NCI-H1105 treated with DMSO at 0.1 percent for 48 hours (cell line): ENCODE measurements at places on chromosomes 6 and 20.

DNA sequence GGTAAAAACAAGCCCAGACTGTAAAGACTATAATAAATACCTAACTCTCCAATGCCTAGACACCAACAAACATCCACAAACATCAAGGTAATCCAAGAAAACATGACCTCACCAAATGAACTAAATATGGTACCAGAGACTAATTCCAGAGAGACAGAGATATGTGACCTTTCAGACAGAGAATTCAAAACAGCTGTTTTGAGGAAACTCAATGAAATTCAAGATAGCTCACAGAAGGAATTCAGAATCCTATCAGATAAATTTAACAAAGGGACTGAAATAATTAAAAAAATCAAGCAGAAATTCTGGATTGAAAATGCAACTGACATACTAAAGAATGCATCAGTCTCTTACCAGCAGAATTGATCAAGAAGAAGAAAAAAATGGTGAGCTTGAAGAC is 26.6 kb downstream of the NCOA6 start:
- DNase-seq = no peak

- no peak for DNase-seq
Measured at GRCh38 chr20:60579941-60580515, 621.8 kb downstream of the CDH26 start.

- no peak for DNase-seq
Measured at GRCh38 chr6:41028561-41029412, 10.2 kb downstream of the UNC5CL start.

DNA sequence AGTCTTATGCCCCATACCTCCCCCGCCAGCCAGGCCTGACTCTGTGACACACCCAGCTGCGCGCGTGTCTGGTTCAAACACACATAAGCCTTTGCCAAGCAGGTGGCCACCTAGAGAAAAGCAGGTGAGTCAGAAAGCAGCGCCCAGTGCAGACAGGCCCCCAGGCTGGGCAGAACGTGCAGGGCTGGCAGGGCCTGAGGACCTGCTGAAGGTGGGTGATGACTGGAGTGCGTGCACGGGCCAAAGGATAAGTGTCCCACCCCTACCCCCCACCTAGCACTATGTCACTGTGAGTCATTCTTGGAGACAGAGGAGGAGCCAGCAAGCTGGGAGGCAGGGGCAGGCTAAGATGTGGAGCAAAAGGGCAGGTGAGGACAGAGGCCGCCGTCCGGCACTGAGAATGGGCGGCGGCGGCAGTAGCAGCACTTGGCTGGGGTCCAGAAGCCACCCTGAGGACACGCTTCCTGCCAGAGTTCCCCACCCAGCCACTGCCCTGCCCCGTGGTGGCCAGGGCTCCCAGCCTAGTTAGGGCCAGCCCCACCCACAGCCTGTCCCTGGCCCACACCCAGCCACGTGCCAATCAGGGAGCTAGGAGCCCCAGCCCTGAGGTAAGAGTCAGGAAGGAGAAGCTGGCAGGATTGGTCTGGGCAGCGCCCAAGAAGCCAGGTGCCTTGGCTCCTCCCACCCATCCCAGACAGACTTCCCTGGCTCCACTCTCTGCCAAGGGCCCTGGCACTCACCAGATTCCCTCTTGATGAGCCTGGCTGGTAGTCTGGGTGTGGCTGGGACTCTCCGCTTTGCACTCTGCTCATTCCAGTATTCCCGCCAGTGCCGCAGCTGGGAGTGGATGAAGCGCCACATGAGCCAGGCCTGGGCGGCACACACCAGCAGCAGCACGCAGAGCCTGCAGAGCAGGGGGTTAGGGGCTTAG is 72.7 kb downstream of the TRAM2 start:
- peak; percentile 95 for DNase-seq

DNA sequence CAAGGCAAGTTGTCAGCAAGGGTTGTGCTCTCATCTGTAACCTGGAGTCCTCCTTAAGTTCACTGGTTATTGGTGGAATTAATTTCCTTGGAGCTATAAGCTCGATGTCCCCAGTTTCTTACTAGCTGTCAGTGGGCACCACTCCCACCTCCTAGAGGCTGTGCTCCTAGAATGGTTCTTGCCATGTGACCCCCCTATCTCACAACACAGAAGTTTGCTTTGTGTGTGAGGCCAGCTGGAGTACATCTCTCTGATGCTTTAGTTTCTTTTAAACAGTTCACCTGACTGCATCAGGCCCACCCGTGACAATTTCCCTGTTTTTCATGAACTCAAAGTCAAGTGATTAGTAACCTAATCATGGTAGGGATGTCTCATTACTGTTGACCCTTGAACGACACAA is 179.1 kb upstream of the SCGN start:
- no peak for DNase-seq

DNA sequence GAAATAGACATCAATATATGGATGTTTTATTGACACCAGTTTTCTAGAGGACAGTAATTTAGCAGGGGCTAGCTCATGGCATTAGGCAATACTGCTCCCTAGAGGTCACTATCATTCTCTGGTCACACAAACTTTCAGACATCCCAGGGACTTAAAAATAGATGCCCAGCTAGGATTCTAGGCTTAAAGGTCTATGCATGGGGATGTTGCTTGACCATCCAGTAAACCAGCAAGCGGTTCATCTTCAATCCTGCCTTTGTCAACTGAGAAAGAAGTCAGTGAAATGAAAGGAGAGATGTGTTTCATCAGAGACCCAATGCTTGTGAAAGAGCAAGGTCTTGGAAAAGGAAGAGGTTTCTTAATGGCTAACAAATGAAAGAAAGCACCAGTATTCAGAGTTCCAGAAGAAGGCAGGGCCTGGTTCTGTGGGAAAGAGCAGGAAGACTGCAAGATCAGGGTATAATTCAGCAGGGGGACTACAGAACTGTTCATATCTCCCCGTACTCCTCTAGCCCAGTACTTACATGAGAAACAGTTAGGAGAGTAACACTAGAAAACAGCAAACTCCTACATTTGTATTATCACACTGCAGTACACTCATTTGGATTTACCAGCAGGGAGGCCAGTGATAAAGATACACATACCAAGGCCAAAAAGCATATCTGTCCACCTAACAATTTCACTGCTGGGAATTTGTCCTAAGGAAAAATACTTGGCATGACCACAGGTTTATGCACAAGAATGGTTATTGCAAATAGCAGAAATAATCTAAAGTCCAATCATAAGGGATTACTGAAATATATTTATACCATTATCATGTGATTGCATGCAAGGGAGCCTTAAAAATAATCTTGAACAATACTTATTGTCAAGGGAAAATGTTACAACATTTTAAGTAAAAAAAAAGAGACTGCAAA is 151.4 kb upstream of the LAMA2 start:
- peak; percentile 59 for DNase-seq
